ENCODE measurements at places on chromosomes 4 and X.

- DNase-seq, result no peak
These were observed 19.0 kb upstream of the SUPT20HL2 start for GRCh38 chrX:24332878-24333277.

GRCh38 chr4:185730849-185731608, 81.0 kb downstream of the SORBS2 start:
- no peak for DNase-seq

GRCh38 chrX:72146527-72146926, 14.8 kb upstream of the RTL5 start:
- DNase-seq, result no peak

DNA sequence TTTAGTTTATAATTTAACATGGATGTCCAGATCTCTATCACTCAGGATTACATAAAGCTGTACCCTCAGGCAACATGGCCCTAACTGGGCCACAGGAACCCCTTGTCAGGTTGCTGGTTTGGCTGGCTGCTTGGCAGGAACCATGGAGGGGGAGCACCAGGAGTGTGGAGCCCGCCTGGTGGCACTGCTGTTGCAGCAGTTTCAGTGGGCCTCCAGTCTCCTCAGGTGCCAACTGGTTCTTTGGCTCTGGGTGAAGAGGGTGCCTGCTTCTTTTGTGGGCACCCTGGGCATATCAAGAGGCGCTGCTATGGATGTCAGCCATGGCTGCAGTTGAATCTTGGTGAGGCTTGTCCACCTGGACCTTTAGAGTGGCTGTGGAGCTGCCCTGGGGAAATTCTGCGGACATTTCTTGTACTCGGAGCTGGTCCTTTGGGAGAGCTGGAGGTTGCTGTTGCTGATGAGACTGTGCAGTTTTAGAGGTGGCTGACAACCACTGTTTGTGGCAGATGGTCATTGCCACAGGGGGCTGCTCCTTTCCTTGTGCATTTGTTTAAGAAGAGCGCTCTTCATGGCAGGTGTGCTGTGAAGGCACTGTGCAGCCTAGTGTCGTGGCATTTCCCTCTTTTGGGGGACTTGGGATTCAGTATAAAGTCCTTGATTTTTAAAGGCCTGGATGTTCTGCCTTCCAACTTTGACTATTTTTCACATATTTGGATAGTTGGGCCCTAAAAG, 10.3 kb upstream of the SMIM14 start:
- DNase-seq, result no peak

DNA sequence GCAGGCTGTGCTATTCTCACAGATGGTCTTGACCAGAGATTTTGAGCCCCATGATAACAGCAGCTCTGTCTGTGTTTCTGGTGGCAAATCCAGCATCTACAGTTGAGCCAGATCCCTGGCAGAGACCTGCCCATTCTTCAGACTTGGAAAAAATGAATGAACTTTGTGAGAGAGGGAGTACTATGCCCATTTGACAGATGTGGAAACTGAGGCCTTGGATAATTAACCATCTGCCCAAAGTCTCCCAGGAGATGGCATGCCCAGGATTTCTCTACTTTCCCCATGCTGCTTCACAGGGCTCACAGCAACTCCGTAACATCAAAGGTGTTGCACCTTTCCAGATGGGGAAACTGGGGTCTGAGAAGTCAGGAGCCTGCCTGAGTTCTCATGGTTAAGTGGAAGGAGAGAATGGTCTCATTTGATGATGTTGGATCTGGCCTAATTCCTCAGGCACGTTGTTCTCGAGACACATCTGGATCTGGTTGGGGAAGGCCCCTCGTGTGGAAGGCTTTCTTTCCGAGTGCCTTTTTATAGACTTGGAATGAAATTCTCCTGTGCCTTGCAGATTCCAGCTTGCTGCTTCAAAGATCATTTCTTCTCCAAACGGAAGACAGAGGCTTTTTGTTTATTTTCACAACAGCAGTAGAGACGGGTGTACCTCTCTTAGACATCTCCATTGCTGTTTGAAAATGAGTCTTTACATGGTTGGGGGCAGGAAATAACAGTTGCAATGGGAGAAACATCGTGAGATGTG, 73.3 kb upstream of the STX18 start:
- DNase-seq, result no peak

DNA sequence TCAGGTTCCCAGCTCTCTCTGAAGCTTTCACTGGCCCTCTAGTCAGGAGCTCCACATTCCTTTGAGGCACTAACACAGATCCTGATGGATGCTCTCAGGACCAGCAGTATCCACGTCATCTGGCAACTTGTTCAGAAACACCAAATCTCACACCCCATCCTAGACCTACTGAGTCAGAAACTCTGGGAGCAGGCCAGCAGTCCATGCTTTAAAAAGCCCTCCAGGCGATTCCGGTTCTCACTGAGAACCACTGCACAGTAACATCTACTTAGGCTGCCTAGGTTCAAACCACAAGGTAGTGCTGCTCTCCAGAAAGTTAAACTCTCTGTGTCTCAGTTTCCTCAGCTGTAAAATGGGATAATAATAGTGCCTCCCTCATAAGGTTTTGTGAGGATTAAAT, 55.3 kb downstream of the CCDC158 start:
- no peak for DNase-seq

DNA sequence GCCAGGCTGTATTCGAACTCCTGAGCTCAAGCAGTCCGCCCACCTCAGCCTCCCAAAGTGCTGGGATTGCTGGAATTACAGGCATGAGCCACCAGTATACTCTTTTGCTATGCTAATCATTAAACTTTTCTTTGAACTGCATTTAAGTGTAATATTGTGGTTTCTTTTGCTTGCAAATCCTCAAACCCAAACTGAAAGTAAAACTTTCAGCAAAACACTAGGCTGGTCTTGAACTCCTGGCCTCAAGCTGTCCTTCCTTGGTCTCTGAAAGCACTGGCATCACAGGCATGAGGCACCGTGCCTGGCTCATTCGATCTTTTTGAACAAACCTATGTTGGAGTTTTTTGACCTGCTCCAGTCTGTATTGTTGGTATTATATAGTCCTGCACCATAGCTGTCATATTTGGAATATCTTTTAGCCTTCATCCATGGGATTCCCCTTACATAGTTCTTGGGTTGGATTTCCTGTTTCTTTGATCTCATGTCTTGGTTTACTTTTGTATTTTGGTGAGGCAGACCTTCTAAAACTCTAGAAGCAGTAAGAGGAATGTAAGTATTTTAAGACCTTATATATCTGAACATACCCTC, 34.1 kb downstream of the MOB1B start:
- no peak for DNase-seq

DNA sequence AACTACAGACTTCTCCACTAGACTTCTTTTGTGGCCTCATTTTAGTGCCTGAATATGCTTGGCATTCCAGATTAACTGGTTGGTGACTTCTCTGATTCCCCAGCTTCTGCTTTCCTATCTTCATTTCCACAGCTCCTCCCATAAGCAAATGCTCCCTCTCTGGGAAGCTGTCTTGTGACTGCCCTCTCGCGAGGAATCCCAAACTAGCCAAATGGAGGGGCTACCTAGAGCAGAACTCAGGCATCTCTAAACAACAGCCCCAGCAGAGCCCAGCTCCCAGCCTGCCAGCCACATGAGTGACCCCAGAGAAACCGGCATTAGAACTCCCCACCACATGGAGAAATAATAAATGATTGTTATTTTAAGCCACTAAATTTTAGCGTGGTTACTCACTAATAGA, 7.6 kb upstream of the VEGFD start:
- DNase-seq, result no peak

GRCh38 chr4:25229804-25230203, 4.0 kb upstream of the PI4K2B start:
- no peak for DNase-seq
